ENCODE measurements at places on chromosomes 16 and 17.

DNA sequence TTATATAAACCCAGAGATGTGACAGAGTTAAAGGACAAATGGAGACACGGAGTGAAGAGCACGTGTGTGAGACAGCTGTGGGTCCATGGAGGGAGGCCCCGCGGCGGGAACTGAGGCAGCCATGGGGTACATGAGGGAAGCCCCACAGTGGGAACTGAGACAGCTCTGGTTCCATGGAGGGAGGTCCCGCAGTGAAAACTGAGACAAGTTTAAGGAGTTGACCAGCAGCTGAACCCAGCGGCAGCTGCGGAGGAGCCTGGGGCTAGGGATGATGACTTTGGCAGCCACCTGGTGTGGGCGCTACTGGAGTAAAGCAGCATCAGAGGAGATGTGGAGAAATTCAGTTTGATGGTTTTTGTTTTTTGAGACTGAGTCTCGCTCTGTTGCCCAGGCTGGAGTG, 185.1 kb downstream of the RPTOR start:
- no peak for DNase-seq

DNA sequence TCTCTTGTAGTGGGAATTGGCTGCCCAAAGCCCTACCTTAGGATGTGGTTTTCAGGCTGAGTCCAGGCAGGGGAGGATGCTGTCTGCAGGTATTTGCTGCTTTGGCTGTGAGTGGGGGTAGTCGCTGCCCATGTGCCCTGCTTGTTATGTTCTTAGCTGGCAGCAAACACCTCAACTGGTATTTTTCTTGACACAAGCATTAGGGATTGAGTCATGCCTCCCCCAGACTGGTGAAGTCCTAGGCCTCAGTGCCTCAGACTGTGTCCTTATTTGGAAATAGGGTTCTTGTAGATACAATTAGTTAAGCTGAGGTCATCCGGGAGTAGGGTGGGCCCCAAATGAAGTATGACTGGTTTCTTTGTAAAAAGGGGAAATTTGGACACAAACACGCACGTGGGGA, 808.3 kb upstream of the EEF2KMT start:
- DNase-seq, result no peak

- no peak for DNase-seq
Observed at GRCh38 chr17:47013341-47013740, 34.3 kb upstream of the RPRML start.

DNA sequence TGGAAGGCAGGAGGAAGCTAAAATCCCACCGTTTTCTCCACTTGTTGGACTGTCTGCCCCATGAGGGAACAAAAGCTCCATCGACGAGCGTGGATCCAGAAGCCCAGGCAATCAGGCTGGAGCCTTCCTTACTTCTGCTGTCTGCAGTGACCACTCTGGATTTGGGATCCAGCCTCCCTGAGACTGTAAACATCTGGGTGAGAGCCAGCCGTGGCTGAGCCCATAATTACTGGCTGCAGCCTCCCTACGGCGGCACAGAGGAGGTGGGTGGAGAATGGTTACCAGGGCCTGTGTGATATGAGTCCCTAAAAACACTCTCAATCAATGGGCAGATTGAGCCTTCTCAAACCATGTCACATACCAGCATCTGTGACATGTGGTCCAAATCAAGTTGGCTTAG, 158.2 kb downstream of the FOXL1 start:
- DNase-seq, result no peak

- DNase-seq, result no peak
Observed at GRCh38 chr17:78241277-78242023, 10.0 kb downstream of the TMEM235 start.

- DNase-seq, result no peak
Observed at GRCh38 chr16:84788920-84789391, 30.8 kb upstream of the CRISPLD2 start.

- DNase-seq, result no peak
Observed at GRCh38 chr16:56969769-56970168, 8.0 kb downstream of the CETP start.

DNA sequence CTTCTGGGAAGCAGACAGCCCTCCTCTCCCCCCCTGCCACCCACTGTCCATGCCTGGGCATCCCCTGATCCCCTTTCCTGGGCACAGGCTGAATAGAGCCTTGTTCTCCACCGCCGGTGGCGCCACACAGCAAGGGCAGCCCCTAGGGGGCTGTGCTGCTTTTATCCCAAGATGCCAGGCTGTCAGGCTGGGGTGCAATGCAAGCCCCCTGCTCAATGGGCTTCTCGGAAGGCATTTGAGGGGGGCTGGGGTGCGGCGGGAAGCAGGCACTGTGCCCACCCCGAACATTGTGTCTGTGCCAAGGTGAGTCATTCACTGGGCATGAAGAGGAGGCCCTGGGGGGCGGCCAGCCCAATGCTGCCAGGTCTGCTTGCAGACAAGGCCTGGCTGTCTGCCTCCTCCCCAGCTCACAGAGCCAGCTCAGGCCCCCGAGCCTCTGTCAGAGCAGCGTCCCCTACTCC, 1.5 kb upstream of the GFAP start:
- no peak for DNase-seq

DNA sequence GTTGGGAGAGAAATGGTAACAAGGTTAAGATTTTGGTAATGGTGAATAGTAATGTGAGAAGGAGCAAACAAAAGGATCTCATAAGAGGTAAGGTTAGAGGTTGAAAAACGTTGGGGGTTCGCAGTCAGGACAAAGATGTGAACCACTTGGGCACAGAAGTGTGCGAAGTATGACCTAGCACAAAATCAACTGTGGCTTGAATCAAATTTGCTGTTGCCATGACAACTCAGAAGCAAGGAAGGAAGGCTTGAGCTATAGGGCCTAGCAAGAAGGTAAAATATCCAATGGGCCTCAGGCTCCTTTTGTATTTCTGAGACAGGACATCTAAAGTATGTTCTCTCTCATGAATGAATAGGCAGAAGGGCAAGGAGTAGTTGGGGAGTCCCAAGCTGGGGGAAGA, 24.5 kb upstream of the TEKT1 start:
- DNase-seq, result no peak

DNA sequence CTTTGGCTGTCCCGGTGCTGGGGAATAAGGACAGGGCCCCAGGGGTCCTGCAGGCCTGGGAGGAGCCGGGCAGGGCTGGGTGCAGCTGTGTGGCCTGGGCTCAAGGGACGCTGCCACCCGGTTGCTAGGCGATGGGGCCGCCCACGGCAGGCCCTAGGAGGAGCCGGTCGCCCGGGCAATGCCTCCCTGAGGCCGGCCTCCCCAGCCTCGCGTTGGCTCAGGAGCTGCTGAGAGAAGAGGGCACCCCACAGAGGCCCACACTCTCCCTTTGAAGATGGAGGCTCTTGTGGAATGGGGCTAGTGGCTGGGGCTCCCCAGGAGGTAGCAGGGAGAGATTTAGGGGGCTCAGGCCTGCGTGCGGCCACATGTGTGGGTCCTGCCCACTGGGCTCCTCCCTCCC, at the start of gene CIBAR2:
Gene CIBAR2, minus strand, starts transcription at position 109 of the 400 bp plus-strand sequence. CDS start 120 bp downstream, outside the sequence.
- no peak for DNase-seq

DNA sequence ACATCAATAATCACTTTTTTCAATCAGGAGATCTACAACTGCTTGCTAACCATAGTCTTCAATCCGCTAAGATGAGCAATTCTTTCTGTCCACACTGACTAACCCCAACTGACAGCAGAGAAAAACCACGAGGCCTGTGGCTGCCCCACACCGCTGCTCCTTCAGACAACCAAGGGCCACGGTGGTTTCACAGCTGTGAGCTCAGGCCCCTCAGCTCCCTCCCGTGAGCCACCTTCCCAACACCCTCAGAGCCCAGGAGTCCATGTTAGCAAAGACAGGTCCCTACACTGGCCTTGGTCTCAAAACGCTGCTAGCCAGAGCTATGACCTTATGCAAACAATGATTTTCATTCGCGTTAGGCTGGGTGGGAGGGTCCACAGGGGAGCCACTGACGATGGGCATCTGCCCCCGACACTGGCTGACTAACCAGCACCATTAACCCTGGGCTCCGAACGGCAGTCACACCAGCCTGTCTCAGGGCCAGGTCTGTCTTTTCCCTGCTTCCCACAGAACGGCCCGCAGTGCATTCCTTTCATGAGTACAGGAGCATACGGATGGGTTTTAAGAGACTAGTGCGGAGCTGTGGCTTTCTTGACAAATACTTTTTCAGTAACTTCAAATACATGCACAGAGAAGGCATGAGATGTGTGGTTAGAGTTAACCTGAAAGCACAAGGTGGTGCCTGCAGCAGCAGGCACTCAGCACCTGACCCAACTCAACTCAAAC, 67.3 kb downstream of the ANKRD11 start:
- peak; percentile 56 for DNase-seq

- DNase-seq, result no peak
Observed at GRCh38 chr17:17979778-17980177, 7.1 kb downstream of the DRC3 start.

DNA sequence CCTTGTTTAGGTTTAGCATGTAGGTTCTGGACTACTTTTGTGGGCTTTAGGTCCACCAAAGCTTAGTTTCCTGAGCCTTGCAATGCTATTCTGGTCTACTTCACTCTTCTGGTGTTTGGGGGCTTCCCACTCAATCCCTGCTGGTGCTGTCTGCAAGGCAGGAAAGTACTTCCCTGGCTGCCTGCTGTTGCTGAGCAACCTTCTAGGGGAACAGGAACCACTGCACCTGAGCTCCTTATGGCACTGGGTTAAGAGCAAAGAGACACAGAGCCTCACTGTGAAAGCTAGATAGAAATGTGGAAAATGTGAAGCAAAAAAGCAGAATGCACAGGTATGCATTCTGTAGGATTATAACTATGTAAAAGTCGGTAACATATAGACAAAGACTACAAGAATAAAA, 17.0 kb downstream of the MPO start:
- no peak for DNase-seq

GRCh38 chr17:9968881-9969280, 63.8 kb upstream of the RCVRN start:
- DNase-seq, result no peak

- no peak for DNase-seq
Observed at GRCh38 chr17:46809110-46809571, 9.4 kb downstream of the WNT3 start.

DNA sequence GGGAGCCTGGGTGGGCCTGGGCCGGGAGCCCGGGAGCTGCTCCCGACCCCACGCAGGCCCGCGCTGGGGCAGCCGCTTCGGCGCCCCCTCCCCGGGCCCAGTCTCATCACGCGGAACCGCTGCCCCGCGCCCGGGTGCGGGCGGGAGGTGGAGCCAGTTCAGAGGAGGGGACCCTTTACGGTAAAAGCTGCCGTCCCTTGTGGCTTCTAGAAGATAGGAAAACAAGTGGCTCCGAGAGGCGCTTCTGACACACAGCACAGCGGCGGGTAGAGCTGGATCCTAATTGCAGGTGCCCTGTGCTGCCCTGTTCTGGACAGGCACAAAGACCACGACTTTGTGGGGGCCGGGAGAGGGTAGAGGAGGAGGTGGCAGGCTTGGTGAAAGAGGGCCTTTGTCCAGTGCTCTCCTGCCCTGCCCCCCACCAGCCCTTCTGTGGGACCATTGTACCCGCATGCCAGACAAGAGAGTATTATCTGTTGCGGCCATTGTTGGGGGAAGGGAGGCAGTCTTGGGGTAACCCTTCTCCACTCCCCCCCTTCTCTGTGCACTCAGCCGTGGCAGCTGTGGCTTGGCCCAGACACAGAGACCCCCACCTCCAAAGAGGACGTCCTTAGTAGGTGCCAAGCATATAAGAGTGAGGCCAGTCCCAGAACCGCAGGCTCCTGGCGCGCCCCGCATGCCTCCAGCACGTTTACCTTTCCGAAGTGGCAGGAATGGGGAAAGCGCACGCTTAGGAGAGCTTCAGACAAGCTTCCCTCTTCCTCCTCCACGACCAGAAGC, 736 bp downstream of the CNP start:
- DNase-seq, result peak; percentile 38

- DNase-seq, result peak; percentile 6
Observed at GRCh38 chr16:86664522-86665318, 86.4 kb downstream of the FOXL1 start.

- DNase-seq, result no peak
Observed at GRCh38 chr16:2277466-2278271, 9.7 kb upstream of the RNPS1 start.

GRCh38 chr16:66352304-66352703, 14.2 kb upstream of the CDH5 start:
- DNase-seq, result no peak

- no peak for DNase-seq
Observed at GRCh38 chr17:67534941-67535340, 157.9 kb downstream of the PITPNC1 start.

DNA sequence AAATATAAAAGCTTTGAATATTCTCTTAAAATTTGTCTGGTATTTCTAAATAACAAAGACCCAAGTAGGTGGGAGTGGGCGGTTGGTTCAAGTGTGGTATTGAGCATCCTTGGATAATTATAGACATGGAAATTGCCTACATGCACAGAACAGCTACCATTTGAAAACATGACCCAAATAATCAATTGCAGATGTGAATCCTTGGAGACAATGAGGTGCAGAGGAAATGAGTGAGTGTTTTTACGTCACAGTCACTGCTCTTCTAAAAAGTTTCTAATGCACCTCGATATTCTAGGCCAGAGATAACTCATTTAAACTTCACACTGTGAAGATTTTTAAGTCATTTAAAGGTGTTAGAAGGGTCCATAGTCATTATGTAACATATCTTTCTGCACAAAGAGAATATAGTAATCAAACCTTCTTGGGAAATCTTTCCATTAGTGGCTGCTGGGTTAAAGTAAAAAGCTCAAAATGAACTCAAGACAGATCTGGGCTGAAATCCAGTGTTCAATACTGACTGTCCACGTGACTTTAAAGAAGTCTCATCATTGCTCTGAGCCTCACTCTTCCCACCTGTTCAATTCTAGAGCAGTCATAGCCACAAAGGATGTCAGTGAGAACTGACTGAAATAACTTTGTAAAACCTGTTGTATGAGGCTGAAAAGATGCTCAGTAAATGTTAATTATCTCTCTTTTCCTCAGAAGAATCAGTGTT, 144.5 kb downstream of the CDH11 start:
- no peak for DNase-seq

DNA sequence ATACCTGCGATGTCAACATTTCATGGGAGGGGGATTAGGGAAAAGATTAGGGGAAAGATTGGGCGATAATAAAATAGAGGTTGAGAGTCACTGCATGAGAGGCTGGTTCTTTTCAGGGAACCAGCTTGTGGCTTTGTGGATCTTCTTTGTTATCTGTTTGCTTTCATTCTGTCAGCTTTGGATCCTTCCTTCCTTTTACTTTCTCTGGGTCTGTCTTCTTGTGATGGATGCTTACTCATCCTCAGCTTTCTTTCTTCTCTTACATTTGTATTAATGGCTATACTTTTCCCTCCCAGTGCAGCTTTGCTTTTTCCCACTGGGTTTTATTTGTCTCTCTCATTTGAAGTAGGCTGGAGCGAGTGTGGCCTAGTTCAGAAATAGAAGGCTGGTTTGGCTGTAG, 47.1 kb downstream of the RPTOR start:
- DNase-seq, result no peak

- DNase-seq, result no peak
Observed at GRCh38 chr16:50295541-50296132, 29.3 kb downstream of the ADCY7 start.

- DNase-seq, result no peak
Observed at GRCh38 chr17:41538565-41538991, 10.5 kb upstream of the KRT19 start.

GRCh38 chr17:77693301-77693700, 265.2 kb upstream of the TNRC6C start:
- DNase-seq, result no peak

All from CD4-positive, alpha-beta T cell treated with Interleukin-17A for 1 hour (primary cell).